ENCODE measurements at places on chromosomes 2 and 18. TPM values are rescaled to one million over a fixed set of nuclear protein-coding genes. Genes with fewer than 3 reads are reported as not detected.

DNA sequence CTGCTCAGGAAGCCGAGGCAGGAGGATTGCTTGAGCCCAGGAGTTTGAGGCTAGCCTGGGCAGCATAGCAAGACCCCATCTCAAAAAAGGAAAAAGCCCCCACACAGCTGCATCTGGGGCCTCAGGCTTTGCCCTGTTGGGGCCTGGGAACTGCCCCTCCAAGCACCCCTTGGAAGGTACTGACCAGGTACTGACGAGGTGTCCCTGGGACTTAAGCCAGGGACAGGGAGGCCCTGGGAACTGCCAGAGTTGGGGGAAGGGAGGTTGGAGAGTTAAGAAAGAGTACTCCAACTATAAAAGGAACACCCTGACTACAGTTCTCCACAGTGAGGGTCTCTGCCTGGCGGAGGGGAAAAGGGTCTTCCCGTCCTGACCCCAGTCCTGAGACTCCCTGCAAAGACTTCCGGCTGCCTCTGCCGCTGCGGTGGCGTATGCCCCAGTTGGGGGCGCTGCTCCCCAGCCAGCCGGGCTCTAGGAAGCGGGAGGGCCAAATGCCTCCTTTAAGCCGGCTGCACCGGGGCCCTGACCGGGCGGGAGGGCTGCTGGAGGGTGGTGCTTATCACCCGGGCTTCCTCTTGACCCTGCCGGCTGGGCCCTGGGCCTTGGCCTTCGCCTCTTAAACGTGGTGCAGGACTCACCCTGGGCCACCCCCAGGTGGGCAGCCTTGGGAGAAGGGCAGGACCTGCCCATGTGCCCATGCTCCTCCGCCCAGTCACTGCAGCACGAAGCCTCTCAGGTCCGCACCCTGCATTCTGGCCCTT lies 12.8 kb downstream of the SLC30A3 start:
- no peak for DNase-seq

Gene SPHKAP
- total RNA-seq: not detected

Gene HADHB
- total RNA-seq: 117 TPM

DNA sequence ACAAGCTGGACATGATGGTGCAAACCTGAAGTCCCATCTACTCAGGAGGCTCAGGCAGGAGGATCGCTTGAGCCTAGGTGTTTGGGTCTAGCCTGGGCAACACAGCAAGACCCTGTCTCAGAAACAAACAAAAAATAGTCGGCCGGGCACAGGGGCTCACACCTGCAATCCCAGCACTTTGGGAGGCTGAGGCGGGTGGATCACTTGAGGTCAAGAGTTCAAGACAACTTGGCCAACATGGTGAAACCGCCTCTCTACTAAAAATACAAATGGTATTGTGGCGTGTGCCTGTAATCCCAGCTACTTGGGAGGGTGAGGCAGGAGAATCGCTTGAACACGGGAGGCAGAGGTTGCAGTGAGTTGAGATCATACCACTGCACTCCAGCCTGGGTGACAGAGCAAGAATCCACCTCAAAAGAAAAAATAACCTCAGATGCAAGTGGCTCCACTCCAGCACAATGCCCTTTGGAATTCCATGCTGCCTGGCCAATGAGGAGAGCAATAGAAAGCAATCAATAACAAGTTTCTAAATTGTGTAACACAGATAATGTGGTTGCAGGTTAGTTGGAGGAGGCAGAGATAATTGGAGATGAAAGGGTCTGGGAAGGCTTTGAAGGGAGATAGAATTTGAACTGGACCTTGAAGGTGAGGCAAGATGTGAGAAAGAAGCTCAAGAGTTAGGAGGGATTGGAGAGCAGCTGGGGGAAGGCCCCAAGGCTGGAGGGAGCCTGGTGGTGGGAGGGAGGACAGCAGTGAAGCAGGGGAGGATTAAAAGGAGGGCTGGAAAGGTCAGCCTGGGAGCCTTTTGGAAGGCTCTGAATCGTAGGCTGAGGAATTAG lies 6.0 kb downstream of the TTC31 start:
- DNase-seq: no peak

Gene IL36A
- not detected for total RNA-seq

DNA sequence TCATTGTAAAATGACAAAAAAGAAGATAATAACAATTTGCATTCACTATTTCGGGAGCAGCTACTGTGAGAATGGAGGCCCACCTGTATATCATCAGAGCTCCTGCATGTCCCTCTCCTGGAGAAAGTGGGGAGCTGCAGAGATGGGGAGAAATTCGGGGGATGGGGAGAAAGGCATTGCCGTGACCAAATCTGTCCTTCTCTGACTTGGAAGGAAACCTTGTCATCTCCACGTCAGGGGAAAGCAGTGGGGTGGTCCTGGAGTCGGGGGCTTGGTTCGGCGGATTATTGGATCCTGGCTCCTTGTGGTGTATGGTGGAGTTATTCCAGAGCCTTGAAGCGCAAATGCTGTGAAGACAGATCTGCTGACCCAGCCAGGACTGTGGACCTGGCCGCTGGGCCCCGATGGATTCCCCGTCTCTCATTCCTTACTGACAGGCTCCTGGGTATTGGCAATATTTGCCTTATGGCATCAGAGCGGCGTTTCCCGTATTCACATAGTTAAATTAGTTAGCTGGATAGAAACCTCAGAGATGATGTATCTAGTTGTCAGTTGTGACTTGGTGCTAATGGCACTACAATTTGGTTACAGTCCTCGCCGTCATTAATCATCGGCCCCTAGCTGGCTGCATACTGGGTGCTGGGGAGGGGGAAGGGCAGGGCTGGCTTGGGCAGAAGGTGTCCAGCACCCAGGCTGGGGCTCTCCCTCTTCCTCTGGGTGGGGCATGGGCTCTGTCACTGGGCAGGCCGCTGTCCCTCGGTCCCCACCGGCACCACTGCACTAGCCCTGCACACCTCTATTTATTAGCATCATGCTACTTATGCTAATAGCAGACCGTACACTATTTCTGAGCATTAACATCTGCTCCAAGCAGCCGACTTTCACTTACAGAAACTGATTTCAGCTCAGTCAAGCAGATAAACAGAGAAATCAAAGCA lies 31.7 kb downstream of the CELF4 start:
- no peak for DNase-seq

DNA sequence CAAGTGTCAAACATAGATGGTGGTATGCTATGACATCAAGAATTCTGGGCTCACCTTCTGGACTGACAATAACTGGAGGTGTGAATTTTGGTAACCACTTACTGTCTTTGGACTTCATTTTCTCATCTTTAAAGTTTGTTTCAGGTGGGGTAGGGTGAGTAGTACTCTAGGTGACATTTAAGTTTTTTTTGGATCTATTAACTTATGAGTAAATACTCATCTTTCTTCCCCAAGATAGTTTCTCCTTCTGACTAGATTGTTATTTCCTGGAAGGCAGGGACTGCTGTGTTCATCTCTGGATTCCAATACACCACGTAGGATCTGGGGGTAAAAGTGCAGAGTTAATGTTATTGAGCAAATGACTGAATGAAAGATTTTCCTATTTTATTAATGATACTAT lies 55.9 kb downstream of the ICOS start:
- no peak for DNase-seq

Gene KIF1A
- total RNA-seq: under 0.01 TPM

Gene POTEI
- 0.26 TPM for total RNA-seq

DNA sequence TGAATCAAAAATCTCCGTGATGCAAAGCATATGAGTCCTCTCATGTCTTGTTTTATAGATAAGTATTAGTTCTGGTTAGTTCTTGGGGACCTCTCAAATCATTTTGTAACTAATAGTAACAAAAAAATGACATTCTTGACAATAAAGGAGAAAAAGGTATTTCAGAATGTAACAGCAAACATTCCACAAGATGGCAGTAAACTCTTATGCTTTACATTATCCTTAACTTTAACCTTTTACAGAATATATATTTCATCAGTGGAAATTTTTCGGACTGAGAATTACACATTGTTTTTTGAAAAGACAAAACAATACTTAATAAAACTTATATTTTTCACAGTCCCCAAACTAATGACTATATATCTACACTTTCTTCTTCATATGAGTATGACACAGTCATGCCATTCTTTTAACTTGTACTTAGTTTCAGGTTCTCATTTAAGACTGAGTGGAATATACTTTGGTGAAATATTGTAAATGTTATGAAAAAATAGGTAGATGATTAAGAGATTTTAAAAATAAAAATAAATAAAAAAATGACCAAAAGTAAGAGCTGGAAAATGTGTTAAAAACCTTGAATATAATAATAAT lies 142.9 kb upstream of the NXPH2 start:
- DNase-seq: peak; percentile 6

Gene BARD1
- 14.1 TPM for total RNA-seq

Gene ALPG
- not detected for total RNA-seq
